T-helper 2 cell (primary cell): ENCODE measurements at places on chromosomes 5 and 9.

GRCh38 chr5:161745392-161745791 lies 59.9 kb downstream of the GABRA6 start:
- no peak for DNase-seq

DNA sequence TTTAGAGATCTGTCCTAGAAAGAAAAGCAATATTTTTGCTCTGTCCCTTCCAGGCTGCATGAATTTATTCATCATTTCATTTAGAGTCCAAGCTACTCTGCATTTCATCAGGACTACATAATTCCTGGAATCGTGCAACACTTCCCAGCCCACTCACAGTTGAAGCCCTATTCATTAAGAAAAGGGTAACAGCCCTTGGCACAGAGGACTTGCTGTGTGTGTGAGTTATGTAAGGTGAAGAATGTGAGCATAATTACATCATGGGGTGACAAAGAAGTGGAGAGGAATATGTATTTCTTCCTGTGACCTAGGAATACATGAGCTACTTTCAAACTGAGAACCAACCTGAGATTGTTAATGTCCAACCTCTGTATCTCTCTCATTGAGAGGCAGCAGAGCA lies 317.4 kb downstream of the ARHGEF28 start:
- no peak for DNase-seq

- DNase-seq: no peak
These were observed 138.6 kb upstream of the SPEF2 start for GRCh38 chr5:35478856-35479682.

DNA sequence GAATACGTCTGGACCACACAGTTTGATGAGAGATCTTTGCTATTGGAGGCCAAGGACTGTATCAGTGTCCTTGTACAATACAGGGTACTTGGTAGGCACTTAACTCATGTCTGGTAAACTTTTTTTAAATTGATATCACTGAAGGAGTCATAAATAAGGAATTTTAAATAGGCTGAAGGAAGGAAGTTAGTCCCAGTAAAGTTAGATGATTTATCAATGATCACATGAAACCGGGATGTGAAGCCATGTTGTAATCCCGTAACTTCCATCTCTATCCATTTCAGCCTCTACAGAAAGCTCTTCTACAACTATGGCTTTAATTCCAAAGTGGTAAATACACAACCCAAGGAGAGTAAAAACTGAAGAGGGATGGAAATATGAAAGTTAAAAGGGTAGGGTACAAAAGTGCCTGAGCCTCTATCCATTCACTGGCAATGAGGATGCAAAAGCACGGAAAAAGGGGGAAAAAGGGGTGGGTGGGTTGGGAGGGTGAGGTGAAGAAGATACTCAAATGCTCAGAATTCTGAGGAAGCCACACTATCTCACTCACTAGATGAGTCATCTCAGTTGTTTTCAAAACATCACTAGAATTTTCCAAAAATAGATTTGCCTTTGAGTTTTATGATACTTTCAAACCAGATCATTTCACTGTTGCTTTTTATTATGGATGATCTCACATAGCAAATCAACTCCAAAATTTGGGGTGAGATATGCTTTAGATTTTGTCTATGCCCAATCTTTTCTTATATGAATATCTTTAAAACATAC lies 1053.5 kb downstream of the NR2F1-AS1 start:
- DNase-seq: no peak

GRCh38 chr5:16787278-16787677 lies 148.8 kb downstream of the MYO10 start:
- DNase-seq: no peak

DNA sequence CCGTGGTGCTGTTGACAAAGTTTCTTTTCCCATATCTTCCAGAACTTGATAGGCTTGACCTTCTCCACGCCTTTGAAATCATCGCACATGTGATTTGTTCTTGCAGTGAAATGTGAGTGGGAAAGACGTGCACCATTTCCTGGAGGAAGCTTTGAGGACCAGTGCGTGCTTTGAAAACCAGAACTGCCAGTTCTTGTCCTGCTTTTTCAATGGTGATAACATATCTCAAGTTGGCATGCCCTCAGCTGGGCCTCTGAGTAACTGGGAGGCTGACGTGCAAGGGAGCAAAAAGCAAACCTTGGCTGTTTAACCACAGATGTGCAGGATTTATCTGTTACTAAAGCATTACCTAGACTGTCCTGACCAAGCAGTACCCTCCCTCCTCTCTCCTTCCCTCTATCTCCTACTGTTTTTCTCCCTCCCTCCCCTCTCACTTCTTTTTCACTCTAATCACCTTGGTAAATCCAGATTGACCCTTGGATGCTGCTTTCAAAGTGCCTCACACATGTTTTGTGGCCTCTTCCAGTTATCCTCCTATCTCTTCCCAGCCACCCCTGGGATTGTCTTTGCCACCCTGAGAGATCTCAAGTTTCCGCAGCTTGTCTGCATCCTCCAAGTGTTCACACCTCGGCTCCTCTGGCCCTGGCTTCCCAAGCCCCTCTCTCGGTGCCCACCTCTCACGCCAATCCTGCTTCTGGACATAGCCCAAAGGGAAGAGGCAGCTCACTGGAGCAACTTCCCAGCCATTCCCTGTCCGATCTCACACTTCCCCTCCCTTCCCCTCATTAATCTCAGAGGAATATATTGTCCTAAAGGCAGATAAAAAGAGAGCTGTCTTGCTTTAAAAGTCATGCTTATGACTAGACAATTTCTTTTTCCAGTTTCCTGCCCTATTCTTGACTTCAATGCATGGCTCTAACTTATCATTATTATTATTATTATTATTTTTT lies 198.3 kb downstream of the ERCC6L2 start:
- DNase-seq: no peak

DNA sequence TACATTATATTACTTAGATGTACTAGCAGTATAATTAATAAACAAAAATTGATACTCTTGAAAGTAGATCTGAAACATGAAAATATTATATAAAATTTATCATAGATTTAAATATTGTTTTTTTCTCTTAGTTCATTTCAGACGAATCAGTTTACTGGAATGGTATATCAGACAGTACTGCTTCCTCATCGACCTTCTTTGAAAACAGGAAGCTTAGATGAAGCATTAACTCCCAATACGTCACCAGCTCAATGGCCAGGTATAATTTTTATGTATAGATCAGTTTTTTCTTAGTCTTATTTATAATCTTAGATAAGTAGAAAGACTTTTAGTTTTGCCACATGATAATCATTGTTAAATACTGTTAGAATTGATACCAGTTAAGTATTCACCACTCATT lies 106.3 kb downstream of the DMXL1 start:
- DNase-seq: no peak

DNA sequence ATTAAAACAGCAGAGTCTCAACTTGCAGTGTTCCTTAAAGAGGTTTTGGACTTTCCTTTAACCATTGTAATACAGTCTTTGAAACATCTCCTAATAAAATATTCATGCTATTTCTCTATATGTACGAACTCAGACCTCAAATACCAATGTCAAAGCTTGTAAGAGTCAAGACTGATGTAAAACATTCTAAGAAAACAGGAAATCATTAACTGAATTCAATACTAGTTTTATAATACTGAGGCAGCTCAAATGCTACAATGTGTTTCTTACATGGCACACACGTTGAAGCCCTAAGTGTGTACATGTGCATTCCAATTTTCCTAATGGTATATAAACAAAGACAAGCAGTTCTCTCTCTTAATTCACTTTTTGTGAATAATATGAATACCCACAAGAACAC lies 11.6 kb downstream of the PSIP1 start:
- no peak for DNase-seq

GRCh38 chr5:157708866-157709265 lies 22.4 kb upstream of the THG1L start:
- DNase-seq: no peak

GRCh38 chr9:83342731-83343130 lies 195.5 kb downstream of the FRMD3 start:
- no peak for DNase-seq

DNA sequence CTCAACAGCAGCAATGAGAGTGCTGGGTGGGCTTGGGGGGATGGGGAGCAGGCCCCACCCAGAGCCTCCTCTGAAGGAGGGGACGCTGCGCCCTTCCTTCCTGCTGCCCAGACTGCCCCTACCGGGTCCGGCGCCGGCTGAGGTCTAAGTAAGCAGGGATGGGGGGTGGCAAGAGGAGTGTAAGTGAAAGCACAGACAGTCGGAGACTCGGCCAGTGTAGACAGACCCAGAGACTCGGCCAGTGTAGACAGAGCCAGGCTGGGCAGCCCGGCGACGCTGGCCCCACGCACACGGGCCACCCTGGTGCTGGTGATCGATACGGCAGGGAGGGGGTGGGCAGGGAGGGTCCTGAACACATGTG lies 7.4 kb upstream of the ENTPD8 start:
- DNase-seq: no peak

GRCh38 chr5:69292306-69292705 lies 40.3 kb downstream of the CCDC125 start:
- no peak for DNase-seq

DNA sequence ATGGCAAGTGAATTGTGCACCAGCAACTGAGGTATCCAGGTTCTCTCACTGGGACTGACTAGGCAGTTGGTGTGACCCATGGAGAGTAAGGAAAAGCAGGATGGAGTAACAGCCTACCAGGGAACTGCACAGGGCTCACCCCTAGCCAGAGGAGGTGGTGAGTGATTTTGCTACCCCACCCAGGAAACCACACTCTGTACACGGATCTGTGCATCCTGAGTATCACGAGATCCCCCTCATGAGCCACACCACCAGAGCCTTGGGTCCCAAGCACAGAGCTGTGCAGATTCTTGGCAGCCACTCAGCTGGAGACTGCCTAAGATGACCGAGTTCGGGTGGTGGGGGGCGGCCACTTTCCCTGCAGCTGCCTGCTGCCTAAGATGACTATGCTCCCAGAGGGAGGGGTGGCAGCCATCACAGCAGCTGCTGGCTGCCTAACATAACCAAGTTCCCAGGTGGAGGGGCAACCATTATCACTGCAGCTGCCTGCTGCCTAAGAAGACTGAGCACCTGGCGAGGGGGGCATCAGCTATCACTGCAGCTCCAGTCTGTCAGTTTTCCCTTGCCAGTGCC lies 48.4 kb upstream of the EFNA5 start:
- no peak for DNase-seq

DNA sequence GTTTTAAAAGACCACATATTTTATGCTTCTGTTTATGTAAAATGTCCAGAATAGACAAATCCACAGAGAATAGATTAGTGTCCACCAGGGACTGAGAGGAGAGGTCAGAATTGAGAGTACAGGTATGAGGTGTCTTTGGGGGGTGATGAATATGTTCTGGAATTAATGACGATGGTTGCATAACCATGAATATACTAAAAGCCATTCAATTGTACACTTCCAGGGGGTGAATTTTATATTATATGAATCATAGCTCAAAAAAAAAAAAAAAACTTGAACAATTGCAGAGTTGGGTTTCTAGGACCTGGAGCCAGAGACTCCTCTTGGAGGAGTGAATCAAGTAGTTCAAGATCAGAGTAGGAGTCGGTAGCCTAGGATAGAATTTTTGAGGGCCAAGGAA lies 57.8 kb upstream of the RUSC2 start:
- DNase-seq: no peak

DNA sequence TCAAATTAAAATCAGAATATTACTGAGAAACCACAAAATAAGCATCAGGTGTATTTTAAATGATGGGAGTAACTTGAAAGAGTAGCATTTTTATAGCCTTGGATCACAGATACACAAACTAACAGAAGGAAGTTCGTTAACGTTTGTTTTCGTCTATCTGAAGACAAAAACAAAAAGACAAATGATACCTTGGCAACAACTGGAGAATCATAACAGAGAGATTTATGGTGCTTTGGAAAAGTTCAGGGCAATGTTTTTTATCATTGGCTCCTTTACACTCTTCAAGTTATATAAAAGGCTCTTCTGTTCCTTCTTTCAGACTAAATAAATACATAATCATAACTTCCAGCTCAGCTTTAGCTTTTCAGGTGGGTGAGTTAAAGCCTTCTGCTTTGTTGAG lies 128.1 kb upstream of the VLDLR start:
- DNase-seq: no peak

GRCh38 chr9:127667127-127667844 lies 39.5 kb upstream of the CFAP157 start:
- DNase-seq: no peak

GRCh38 chr5:28164568-28164967 lies 1126.2 kb upstream of the CDH9 start:
- DNase-seq: no peak

DNA sequence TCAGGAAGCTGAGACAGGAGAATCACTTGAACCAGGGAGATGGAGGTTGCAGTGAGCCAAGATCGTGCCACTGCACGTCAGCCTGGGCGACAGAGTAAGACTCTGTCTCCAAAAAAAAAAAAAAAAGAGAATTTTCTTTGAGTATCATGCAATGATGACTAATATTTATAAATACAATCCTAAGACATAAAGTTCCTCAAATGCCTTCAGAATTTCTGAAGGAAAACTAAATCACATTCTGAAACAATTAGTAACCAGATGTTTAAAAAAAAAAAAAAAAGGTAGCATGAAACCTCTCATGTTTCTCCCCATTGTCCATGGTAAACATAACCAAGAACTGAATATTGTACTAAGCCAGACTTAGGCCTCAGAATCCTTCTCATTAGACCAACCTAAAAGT lies 23.1 kb downstream of the MLLT3 start:
- no peak for DNase-seq
